Iris pigment epithelial cell (primary cell): ENCODE measurements at places on chromosomes 7 and 10.

DNA sequence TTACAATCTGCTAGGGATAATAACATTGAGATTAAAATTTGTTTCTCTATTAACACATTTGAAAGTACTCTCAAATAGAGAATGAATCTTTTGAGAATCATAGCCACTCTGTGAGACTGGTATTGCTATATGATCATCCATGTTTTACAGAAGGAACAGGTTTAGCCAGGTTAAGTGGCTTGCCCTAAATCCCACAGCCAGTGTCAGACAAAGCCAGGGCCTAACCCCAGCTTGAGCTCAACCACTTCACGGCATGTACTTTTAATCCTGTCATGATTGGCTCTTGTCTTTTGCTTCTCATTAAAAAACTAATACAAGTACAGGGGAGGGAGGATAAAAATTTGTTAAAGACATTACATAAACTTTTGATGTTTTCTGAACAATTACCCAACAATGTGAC is 3.8 kb upstream of the ZNRF2 start:
- no peak for DNase-seq

- no peak for DNase-seq
Observed at GRCh38 chr10:34121125-34121753, 693.9 kb downstream of the PARD3 start.

DNA sequence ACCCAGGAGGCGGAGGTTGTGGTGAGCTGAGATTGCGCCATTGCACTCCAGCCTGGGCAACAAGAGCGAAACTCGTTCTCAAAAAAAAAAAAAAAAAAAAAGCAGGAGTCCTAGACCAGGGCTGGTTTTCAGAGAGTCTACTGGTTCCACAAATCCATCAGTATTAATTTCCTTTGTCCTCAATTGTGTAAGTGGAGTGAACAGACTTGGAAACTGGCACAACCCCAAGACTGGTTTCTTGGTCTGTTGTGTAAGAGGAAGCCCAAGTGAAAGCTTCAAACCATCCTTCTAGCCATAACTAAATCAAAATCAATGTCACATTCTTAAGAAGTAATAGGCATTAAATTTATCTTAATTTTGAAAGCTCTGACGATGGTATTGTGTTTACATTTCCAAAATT is 213.6 kb downstream of the DGKI start:
- DNase-seq = peak; percentile 51

GRCh38 chr7:83452256-83452655 is 196.7 kb downstream of the SEMA3E start:
- no peak for DNase-seq

GRCh38 chr7:65441010-65441409 is 67.4 kb downstream of the ZNF92 start:
- DNase-seq = peak; percentile 79
